ENCODE measurements at places on chromosomes 3 and 15.

DNA sequence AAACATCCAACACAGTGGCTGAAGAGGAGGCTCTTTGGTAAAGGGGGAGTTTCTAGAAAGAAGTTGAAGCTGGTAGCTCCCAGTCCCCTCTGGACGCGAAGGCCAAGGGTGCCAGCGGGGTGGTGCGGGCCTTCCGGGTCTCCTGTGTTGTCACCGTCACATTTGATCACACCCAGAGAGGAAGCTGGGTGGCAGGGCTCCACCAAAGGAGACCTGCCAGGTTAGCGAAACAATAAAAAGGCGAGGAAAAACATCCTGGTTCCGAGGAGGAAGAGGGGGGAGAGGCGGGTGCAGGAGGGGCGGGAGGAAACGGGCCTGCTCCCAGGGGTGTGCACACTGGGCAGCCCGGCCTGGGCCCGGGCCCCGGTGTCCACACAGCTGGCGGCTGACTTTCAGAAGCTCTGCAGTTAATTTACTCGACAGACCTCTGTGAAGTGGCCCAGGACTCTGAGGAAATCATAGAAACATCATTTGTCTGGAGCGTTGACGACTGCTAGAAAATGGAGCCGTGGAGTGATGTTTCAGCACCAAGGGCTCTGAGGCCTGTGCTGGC lies 12.1 kb downstream of the HEG1 start:
- DNase-seq, result no peak

- no peak for DNase-seq
These were observed 97.9 kb upstream of the C3orf80 start for GRCh38 chr3:160127308-160127707.

GRCh38 chr3:168090306-168091085 lies 5.2 kb downstream of the GOLIM4 start:
- no peak for DNase-seq

- no peak for DNase-seq
These were observed 2.7 kb upstream of the CDCP1 start for GRCh38 chr3:45148921-45149320.

DNA sequence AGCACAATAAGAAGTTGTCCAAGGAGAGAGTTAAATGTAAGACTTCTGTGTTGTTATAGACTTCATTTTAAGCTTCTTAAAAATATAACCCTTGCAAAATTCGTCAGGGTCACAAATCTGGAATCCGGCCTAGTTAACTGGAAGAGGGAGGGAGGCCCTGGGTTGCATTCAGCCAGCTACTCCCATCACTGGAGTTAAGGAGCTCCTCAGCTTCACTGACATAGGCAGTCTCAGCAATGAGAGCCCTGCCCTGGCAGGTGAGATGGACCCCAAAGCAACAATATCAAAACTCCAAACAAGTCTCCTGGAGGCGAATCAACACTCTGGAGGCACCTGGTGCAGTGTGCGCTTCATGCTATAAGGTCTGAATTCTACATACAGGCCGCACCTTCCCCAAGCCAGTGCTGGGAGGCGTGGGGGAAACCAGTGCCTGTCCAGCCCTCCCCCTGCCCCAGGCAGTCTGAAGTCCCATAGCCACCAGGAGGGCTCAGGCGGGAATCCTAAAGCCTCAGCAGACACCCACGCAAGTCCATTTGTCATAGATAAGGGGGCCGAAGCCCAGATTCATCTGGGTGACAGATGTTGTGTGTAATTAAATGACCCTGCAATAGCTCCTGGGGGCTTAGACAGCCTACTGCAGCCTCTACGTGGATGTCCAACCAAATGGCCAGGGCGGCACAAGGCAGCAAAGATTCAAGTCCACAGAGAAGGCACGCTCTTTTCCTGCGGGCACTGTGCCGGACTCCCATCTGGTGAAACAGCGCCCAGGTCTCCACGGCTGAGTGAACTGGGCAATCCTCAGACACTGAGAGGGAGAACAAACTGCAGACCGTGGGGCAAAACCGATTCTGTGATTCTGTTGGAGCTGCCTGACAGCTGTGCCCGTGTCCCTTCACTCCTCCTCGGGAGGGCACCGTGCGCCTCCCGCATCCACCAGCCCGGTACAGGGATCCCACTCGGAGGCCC lies 64.9 kb downstream of the ATP10A start:
- DNase-seq, result no peak

DNA sequence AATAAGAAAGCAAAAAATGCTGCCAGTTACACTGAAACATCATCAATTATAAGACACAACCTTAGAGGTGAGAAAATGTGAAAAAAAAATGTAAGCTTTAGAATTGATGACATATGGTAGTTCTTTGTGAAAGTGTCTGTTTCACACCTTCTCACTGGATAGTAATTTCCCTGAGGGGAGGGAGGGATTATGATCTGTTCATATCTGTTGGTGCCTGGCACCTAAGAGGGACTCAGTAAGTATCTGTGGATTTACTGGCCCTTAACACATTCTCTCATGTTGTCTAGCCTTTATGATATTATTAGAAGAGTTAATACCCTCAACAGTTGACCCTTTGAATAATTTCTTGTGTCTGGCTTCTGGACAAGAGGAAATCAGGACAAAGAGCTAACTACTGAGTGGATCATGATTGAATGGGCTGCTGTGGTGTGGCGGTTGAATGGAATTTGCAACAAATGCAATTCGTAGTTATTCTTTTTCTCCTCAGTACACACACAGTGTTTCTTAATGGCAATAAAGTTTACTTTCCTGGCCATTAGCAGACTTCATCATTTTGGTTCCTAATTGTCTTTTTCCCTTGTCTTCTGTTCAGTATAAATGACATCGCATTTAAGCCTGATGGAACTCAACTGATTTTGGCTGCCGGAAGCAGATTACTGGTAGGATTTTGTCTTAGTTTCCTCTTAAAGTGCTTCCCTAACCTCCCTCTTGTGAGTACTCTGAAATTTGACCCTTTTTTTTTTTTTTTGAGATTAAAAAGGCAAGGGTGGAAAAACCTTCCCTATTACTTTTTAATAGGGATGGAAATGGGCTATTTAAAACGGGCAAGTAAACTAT lies 9.5 kb downstream of the IFT122 start:
- DNase-seq, result no peak

- no peak for DNase-seq
These were observed 10.1 kb downstream of the RNF123 start for GRCh38 chr3:49699281-49699979.

DNA sequence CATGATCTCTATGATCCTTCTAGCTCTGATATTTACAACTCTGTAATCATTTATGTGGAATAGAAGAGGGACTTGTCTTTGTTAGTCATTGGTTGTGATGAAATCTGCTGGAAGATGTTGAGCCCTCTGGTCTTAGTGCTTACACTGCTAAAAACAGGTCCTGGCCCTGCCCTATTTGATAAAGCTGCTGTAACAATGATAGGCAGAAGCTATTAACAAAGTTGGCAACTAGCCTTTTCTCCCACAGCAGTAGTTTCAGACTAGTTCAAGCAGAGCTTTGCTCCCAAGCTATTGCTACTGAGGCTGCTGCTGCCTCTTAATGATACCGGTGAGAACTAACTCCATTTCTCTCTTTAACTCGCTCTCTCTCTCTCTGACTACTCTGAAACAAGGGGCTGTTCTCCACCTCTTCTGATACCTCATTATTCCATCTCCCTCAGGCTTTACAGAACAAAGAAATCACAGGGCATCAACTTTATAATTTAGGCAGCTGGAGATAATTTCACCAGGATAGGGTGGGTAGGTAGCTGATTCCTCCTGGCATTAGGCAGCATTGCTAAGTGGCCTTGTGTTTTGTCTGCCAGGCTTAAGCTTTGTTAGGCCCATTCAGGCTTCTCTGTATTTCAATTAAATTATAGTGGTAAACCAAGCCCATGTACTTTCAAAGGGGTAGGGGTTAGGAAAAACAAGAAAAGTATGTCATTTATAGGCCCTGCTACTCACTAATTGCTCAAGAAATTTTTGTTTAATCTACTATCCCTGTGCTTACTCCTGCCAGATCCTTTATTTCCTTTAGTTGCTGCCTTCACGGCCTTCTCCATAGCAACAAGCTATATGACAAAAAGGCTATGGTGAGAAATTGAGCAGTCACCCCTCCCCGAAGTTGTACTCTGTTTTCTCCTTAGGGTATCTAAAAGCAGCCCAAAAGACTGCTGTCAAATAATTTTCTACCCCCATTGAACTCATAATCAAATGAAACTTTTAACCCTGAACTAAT lies 139.6 kb downstream of the RBPMS2 start:
- DNase-seq, result no peak

- DNase-seq, result no peak
These were observed 1064.5 kb downstream of the ZPLD1 start for GRCh38 chr3:103499132-103499900.

- no peak for DNase-seq
These were observed 661.6 kb upstream of the CBLB start for GRCh38 chr3:106530367-106530766.

DNA sequence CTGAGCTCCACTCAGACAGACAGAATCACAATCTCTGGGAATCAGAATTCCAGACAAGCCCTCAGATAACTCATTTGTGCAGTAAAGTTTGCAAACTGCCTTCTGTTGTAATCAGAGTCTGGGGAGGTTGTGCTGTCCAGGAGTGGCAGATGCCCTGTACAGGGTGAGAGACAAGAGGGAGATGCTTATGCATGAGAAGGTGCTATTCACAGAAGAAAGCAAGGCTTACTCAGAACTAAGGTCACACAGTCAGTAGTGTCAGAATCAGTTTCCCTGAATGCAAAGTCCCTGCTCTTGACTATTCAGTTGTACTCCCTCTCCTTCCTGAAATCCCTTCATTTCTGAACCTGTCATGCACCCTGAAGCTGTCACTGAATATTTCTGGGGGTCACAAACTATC lies 43.7 kb downstream of the SRPRB start:
- no peak for DNase-seq

- DNase-seq, result no peak
These were observed 52.1 kb upstream of the FGD5 start for GRCh38 chr3:14766428-14767244.
